ENCODE measurements at places on chromosomes 12 and 14.

DNA sequence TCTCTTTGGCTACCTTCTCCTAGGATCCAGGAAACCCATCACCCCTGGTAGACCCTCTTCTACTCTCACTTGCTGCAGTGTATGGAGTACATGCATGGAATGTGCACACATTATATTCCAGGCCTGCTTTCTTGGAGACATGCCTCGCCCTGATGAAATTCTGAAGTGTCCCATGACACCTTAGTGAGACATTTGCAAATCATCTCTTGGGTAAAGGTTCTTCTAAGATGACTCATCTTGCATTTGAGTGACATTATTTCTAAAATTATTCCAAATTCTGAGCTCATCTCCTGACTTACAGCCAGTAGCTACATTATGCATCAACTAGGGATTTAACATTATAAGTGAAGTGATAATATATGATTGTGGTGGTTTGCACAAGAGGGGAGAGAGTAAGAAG is 49.8 kb downstream of the SDR9C7 start:
- DNase-seq, result no peak

- DNase-seq, result peak; percentile 43
Measured at GRCh38 chr12:67651132-67651695, 2.7 kb downstream of the DYRK2 start.

DNA sequence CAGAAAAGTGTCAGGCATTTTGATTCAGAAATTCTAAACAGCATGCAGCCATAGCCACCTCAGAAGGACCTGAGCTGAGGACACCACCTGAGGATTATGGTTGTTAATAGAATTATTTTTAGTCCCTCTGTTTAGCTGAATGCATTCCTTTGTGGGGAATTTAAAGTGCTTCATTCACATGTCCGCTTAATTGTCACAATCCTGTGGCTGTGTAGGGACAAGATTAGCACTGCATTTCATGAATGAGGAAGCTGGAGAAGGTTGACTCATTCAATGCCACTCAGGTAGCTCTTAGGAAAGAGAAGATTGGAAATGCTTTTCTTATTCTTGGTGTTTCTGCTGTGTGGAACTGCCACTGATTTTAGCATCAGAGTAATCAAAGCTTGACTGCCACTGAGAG is 42.0 kb upstream of the KRR1 start:
- peak; percentile 4 for DNase-seq

DNA sequence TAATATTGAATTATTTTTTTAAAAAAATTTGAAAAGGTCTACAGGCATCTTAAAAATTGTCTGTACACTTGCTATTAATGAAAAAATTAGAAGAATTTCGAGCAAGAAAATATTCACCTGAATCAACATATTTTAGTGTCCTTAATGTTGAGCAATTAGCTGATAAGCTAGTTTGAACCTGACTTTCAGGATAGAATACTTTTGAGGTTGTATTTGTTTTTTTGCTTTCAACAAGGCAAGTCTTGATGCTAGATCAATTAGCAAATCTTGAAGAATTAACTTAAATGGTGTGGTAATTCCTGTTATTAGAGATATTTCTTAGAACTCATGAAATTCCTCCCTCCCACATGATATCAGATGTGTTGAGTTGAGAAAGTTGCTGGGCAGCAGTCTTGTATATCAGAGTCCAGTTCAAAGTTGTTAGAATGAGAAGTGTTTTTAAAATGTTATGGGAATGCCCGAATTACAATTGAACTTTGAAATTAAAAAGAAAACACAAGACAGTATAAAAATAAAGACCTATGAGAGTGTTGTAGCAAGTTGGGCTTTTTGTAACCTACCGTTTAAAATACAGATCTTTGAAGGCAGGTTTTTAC is 119.2 kb downstream of the TRMT5 start:
- DNase-seq, result no peak

GRCh38 chr12:5567016-5567725 is 135.3 kb downstream of the NTF3 start:
- no peak for DNase-seq

DNA sequence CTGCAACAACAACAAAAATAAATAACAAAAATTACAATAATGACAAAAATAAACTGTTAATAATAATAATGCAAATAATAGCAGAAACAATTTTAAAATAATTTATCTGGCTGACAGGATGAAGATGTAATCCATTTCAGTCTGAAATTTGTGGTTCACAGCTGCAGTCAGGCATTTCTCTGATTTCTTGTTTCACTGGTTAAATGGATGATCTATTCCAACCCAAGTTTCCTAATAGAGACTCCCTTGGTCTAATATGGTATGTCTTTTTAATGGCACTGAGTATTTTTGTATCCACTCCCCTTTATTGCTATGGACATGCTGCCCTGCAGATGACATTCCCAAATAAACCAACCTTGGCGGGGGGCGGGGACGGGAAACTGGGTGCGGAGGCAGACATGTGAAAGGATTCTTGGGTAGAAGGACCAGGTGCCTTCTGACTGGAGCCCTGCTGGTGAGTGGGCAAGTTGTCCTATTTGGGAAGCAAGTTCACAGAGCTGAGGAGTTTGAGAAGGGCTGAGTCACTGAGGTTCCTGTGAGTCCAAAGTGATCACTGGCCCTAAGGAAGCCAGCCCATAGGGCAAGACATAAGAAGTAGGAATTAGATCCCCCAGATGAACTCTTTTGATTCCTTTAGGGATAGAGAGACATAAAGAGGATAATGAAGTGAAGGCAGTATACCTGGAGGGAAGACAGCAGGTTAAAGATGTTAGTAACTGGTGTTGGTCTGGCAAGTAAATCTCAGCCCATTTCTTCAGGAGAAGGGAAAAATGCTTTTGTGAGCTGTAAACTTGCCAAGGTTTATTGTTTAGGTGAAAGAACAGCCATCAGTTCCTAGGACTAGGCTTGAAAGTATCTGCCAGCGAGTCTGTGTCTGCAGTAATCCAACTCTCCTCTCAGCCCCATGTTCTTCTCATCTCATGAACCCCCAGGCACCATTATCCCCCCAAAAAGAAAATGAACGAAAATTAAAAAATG is 14.5 kb downstream of the FOXG1 start:
- peak; percentile 71 for DNase-seq

- DNase-seq, result no peak
Measured at GRCh38 chr12:121964813-121965643, 46.6 kb downstream of the CFAP251 start.

DNA sequence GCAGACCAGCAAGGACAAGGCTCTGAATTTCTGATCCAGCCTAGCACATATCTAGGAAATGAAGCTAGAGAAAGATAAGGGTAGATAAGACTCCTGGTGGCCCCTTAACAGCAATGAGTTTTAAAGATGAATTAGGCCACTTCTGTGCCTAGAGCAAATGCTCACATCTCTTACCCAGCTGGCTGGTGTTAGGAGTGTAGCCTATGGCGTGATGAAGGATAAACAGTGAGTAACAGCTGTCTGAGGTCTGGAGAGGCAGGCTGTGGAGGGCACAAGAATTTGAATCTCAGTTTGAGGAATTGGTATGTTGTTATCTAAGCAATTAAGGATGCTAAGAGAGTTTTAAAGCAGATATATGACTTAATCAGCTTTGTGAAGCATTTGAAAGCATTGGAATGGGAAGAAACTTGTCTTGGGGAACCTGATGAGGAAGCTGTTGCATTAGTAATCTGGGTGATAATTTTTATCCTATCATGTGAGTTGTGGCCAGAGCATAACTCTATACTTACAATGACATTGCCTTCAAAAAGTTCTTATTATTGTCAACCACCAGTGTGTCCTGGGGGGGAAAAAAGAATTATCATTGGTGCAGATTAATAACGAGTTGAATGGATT is 161.8 kb downstream of the SRGAP1 start:
- no peak for DNase-seq

GRCh38 chr12:46554460-46554859 is 181.9 kb upstream of the SLC38A2 start:
- no peak for DNase-seq

DNA sequence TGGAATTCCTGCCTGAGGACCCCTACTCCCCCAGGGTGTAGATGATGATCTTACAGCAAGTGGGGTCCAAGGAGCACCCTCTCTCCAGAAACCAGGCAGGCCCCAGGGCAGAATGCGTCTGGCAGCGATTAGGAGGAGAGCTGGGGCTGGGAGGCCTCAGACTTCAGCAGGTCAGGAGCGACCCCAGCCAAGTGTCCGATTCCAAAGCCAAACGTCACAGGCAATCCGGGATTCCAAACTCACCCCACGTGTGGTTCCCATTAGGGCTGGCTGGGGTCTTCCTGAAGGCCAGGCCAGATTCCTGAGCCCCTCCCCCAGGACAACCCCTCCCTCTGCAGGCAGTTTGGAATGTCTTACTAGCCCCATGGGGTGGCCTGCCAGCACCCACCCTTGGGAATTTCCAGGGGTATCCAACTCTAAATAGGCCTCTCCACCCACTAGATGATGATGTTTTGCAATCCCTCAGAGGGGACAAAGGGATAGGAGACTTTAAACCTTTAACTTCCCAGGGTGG is 17.3 kb upstream of the FIGNL2 start:
- DNase-seq, result peak; percentile 80

- no peak for DNase-seq
Measured at GRCh38 chr14:85688006-85688405, 158.1 kb downstream of the FLRT2 start.

- no peak for DNase-seq
Measured at GRCh38 chr14:33589334-33589733, 361.5 kb downstream of the EGLN3 start.

DNA sequence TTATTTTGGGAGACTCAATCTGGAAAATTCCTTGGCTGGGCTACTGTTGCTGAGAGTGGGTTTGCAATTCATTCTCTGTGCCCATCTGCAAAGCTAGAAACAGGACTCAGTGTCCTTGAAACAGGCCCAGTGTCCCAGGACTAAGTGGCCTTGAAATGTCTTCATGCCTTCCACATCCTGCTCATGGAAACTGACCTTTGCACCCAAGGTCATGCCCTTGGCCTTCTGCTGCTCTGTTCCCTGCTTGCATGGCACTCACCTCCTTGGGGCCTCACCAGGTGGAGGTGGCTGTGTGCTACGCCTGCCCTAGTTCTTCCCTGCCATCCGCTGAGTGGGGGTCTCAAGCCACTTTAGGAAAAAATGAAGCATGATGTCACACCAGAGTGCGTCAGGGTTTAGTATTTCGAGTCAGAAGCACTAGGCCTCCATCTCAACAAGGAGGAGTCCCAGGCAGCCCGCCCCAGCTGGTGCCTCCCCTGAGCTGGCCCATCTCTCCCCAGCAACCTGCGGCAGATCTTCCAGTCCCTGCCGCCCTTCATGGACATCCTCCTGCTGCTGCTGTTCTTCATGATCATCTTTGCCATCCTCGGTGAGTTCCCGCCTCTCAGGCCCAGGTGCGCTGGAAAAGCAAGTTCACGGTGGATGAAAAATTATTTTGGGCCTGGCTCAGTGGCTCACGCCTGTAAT is 48.1 kb downstream of the TPCN1 start:
- DNase-seq, result no peak

DNA sequence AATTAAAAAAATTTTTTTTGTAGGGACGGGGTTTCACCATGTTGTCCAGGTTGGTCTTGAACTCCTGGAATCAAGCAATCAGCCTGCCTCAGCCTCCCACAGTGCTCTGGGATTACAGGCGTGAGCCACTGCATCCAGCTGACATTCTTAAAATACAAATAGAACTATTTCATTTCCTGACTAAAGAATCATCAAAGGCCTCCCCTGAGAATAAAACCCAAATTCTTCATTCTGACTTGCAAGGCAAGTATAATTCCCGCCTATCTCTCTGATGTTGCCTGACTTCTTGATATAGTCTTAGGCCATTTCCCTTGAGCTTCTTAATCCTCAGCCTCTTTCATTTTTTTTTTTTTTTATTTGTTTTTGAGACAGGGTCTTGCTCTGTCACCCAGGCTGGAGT is 4.4 kb upstream of the BICD1 start:
- DNase-seq, result no peak

GRCh38 chr12:47707905-47708543 is 2.2 kb upstream of the RPAP3 start:
- DNase-seq, result no peak

GRCh38 chr14:105448706-105449111 is 25.9 kb upstream of the CRIP2 start:
- DNase-seq, result peak; percentile 88

DNA sequence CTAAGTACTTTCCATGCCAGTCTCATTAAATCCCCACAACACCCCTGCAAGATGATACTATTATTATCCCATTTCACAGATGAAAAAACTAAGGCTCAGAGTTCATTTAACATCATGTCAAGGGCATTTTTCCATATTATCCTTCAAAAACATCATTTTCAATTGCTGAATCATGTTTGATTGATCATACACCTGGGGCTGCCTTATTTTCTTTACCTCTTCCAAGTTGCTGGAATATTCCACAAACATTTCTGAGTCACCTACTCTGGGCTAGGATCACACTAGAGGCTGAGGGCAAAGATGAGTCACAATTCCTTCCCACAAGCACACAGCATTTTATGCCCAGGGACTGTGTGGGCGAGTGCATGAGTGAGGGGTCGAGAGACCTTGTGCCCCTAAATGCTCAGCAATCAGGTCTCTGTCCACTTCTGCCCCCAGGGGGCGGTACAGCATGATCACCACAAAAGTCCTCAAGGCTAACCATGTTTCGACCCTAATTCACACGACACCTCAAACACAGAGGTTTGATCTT is 14.1 kb upstream of the TMEM119 start:
- peak; percentile 91 for DNase-seq

DNA sequence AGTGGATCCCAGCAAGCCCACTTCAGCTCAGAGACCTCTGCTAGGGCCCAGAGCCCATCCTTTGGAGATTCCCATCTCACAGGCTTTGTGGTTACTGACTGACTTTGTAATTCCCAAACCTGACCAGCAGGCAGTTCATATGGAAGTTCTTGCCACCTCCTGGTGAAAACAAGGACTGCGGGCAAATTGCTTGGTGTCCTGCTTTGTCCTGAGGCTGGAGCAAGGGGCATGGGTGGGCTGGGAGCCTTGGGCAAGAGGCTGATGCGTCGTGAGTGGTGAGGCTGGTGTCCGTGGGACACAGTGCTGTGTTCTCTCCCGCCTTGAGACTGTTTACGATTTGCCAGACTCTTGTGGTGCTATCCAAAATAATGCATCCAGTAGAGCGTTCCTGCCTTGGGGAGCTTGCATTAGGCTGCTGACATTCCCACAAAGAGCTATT is 91.0 kb downstream of the LRRC74A start:
- DNase-seq, result peak; percentile 96

- no peak for DNase-seq
Measured at GRCh38 chr14:91284146-91284790, 39.8 kb upstream of the GPR68 start.

DNA sequence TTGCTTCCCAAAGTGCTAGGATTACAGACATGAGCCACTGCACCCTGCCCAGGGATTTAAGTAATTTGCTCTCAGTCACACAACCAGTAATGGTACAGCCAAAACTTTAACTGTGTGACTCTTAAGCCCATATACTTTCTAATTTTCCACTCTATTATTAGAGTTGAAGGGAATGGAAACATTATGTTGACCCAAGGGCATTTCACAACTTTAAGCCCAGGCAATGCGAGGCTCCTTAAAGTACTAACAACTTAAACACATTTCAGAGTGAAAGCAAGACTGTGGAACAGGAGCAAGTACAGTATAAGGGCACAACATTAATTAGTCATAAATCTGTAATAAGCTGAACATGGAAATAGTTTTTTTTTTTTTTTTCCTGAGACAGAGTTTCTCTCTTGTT is 39.8 kb downstream of the BAZ1A start:
- no peak for DNase-seq

All from GM23338 (cell line).